ENCODE measurements at places on chromosomes 3 and 15.
A peak's percentile ranks its signal among the peaks of the same experiment; 100 is the strongest.

DNA sequence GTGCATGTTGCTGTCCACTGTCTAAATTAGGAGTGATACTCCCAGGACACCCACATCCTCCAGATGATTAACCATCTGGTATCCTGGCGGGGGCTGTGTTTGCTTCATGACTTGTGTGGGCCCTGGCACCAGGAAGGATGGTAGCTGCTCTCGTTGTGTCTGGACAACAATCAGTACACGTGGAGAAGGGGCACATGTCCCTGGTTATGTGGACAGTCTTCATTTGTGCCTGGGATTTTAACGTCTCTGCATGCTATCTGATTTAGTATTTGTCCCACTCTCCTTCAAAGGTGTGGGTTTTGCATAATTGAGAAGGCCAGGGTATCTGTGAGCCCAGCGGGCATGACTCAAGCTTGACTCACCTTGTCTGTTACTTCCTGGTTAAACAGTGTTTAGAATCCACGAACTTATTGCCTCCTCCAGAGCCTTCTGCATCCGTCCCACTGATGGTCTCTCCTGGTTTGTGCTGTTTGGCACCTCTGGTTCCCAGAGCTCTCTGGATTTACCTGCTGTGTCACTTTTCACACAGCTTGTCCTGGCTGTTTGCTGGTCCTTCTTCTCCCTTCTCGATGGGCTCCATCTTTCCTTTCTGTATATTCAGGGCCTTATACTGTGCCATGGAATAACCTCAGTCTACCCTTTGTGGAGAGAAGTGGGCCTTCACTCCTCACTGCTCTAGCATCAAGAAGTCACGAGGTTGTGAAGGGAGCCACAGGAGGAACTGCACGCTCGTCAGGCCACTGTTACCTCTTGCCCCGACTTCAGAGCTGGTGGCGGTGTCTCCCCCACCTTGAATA is 32.5 kb downstream of the ARNT2 start:
- DNase-seq = no peak

GRCh38 chr3:177447938-177448337 is 250.7 kb upstream of the TBL1XR1 start:
- no peak for DNase-seq

GRCh38 chr3:170584585-170585007 is 1.3 kb downstream of the SLC7A14 start:
- peak; percentile 6 for DNase-seq

GRCh38 chr15:22839046-22839695 is 705 bp downstream of the NIPA2 start:
- no peak for DNase-seq

DNA sequence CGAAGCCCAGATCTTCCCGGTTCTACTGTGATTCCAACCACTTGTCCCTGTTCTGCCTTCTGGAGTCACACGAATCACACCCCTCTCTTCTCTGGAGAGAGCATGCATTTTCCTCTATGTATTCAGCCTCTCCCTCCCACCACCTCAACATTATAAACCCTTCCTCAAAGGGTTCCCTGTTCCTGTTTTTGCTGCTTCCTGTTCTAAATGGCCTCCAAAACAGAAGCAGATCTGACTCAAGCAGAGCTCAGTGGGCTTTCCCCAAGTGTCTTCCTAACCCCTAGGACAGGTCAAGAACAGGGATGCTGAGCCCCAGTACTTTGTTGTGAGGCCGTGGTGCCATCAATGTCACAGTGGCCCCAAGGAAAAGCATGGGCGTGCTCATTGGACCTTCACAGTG is 75.7 kb upstream of the ARNT2 start:
- DNase-seq = no peak
